H9 (cell line): ENCODE measurements at places on chromosomes 16 and 17.

DNA sequence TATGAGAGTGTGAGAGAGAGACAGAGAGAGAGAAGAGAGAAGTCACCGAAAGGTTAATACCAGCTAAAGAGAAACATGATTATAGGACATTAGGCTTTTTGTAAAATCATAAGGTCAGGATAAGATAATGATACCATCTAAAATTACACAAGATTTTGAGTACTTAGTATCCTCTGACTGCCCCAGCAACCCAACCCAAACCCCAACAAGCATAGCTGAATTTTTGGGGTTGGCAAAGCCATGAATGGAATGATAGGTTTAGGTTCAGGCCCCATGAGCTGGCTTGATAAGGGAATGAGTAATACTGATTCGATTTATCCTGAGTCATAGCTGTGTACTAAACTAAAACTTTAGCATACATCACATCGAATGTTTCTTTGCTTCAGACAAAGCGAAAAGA is 259.5 kb downstream of the IRX3 start:
- DNase-seq: no peak

DNA sequence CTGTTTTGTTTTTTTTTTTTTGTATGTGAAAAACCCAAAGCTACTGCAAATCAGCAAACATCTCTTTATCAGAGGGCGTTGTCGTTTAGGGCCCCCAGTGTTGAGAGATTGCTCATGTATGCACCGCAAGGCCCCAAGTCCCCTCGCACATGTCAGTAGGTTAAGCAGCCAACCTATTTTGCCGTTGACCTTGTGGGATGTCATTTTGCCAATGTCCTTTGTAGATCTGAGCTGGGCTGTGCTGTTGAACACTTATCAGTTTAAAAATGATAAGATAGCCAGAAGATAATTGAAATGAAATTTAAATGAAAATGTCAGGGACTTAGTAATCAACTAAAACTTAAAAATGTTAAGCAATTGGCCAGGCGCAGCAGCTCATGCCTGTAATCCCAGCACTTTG is 26.2 kb downstream of the ARSG start:
- no peak for DNase-seq

GRCh38 chr17:41428591-41429291 is 4.4 kb upstream of the KRT37 start:
- DNase-seq: no peak

DNA sequence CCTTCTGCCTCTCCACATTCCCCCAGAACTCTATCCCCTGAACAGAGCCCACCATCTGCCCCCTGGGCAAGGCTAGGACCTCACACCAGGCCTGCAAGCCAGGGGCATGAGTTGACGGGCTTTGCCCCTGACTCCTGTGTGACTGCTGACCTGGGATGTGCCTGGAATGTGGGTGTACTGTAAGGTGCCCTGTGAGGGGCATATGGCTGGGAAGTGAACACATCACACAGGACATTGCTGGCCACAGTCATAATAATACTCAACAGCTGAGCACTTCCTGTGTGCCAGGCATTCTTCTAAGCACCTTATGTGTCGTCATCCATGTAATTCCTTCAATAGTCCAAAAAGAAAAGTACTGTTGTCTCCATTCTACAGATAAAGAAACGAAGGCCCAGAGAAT is 13.3 kb downstream of the CES4A start:
- DNase-seq: no peak

DNA sequence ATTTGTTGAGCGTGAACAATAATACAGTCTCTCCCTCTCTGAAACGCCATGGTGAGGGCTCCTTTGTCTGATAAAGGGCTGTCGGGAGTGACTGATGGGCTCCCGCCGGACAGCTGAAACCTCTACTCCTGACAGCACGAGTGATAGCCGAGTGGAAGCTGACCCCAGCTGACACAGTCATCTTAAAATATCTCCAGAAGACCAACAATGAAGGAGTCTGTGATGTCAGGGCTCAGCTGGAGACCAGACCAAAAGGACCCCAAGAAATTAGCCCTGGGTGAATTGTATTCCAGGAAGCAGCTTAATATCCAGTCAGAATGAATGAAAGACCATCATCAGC is 22.4 kb downstream of the CCDC182 start:
- DNase-seq: no peak

GRCh38 chr17:28959471-28959871 is 8.2 kb upstream of the PHF12 start:
- DNase-seq: no peak

GRCh38 chr17:81033535-81034167 is 1.3 kb upstream of the BAIAP2 start:
- DNase-seq: no peak

GRCh38 chr17:48215583-48216139 is 108.1 kb downstream of the SNX11 start:
- peak; percentile 77 for DNase-seq

- DNase-seq: peak; percentile 76
Measured at GRCh38 chr17:34703533-34703932, 124.2 kb downstream of the TMEM132E start.

DNA sequence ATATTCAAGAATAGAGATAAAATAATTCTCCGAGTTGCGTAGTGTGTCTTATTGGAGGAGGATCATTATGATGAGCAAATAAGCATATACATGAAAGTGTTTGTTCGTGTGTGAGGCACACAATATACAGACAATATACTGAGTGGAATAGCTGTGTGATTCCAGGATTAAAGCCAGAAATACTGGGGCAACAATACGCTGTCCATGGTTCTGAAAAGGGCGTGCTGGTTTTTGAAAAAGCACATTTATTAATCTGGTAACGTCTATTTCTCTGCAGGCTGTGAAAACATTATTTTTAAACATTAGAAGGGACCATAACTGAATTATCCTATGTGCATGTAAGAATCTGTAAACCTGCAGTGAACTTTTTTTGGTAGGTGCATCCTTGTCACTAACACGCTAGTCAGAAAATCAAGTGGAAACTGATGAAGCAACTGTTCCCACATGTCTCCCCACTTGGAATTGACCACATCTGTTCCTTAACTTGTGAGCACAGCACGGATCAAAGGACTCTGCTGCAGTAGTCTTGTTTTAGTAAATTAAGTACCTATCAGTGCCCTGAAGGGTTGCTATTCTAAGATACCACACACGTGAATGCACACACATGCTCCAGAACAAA is 346.0 kb downstream of the GRIN2A start:
- no peak for DNase-seq

GRCh38 chr17:51629232-51629631 is 368.9 kb downstream of the UTP18 start:
- DNase-seq: no peak

- DNase-seq: peak; percentile 44
Measured at GRCh38 chr17:4944554-4945175, 3.7 kb downstream of the PFN1 start.

DNA sequence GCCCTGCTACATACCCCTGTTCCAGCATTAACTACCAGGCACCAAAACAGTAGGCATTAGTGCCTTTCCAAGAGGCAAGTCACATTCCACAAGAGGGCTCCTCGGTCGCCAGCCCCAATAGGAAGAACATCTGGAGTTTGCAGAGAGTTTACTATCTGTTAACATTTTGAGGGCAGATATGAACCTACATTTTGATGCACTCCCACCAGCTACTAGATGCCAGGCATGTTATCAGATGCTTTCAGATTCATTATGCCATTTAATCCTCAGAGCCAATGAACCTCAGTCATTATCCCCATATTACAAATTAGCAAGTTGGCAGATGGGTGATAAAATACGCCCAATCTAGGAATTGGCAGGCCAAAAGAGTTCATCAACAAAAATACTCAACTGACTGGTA is 4.2 kb upstream of the CMTM2 start:
- no peak for DNase-seq

DNA sequence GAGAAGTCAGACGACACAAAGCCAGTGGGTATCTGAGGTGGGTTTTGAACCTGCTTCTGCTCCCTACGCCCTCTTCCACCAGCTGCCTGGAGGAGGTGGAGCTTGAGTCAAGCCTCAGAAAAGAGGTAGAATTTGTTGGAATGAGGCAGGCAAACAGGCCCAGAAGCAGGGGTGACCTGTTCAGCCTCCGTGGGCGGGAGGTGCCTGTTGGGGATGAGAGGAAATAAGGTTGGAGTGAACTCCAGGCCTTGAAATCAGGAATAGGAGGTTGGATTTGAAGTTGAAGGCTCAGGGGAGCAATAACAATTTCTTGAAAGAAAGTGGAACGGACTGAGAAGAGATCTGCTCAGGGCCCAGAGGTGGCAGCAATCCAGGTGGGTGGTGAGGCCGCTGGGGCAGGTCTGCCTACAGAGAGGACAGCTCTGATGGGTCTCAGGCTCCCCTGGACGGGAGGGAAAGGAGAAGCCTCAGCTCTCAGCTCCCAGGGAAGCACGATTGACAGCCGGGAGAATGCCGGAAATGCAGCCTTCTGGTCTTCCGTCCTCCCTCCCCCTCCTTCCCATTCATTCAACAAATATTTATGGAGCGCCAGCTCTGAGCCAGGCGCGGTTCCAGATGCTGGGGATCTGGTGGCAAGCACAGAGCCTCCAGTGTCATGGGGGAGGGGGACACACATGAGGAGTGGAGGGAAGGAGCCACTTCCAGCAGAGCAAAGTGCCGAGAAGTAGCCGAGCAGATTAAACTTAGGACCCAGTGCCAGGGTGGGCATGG is 61.9 kb upstream of the CIBAR2 start:
- DNase-seq: no peak

DNA sequence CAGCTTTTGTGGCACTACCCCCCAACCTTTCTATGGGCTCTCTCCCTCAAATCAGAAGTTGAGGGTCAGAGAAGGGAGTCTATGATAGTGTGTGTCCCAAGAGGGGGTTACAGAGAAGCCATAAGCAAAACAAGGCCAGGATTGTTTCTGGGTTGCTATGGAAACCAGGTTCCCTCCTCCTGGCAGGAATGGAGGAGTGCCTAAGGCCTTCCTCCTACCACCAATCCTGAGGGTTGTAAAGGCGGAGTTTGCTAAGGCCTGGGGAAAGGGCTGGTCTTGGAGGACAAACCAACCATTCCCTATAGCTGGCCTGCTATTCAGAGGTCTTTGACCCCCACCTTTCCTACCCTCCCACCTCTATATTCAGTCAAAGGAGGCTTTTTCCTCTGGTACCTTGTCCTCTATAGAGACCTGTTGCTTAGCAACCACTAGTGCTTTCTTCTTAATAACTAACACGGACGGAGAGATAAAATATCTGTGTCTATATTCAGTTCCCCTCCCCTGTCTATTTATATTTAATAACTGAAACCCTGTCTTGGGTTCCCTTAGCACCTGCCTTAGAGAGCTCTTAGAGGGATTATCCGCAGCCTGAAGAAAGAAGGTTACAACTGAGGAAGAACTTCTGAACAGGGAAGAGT is 43.4 kb downstream of the NEUROD2 start:
- peak; percentile 93 for DNase-seq

DNA sequence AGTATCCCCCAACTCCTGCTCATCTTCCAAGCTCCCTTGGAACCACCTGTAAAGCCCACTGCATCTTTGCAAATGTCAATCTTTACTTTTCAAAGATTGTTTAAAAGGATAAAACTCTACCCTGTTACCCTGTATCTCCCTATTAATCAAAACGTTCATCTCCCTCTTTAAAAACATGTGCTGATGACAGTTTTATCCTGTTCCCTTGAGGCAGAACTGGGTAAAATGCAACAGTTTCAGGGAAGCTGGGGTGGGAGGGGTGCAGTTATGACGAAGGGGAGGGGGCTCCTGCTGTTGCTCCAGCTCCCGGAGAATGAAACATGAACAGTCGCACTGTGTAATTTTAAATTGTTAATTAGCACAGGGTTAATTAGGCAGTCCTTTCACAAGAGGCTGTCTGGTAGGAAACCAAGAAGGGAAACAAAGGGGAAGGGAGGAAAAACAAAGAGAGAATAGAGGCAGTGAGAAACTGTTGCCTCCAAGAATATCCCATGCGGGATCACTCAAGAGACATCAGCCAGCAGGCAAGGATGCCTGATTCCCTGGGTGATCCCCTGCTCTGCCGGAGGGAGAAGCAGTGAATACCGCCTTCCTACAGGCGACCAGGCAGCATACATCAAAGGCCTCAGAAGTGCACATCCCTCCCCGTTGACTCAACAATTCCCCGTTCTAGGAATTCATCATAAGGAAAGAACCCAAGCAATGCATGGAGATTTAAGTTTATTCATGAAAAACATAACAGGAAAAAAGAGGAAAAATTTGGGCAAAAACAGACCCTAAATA is 84.2 kb downstream of the ZFHX3 start:
- no peak for DNase-seq

DNA sequence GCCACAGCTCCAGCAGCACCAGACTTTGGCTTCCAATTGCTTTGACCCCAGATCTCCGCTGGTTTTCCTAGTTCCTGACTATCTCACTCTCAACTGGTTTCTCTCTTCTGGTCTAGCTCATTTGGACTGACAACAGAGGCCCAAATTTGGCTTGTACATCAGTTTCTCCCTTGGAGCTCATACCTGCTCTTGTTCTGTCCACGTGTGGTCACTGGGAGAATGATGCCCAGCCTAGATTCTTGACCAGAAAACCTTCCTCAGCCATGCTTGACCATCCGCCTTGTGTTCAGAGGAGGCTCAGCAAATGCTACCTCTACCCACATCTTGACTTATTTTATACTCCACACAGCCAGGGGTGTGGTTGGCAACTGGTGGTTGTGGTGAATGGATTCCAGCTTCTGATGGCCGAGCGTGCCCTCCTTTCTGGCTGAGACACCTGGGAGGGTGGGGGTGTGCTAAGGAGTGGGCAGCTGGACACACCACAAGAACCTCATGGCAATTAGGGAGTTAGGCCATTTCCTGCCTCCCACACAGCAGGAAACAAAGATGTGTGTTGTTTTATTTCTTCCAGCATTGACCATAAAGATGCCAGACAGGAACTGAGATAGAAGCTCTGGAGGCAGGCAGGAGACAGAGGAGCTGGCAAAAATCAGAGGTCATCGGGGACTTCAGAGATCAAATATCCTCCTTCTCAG is 93.8 kb upstream of the FAM20A start:
- no peak for DNase-seq

- DNase-seq: no peak
Measured at GRCh38 chr16:25012525-25012991, 2.6 kb downstream of the ARHGAP17 start.

DNA sequence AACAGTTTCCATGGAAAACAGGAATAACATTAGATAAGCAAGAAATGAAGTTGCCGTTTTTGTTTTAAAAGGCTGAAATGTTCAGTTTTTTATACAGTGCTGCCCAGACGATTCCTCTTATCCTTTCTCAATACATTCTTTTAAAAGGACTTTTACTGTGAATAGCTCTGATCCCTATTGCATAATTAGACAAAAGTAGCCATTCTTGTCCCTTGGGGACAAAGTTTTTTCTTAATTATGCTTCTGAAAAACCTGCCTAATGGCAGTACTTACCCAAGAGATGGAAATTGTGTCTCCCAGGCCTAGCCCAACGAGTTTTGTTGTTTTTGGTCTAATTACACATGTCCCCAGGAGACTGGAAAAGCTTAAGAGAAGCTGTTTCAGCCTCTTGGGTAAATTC is 27.6 kb downstream of the NXPH3 start:
- DNase-seq: no peak

- DNase-seq: no peak
Measured at GRCh38 chr17:2253362-2253761, 50.2 kb downstream of the SMG6 start.
